ENCODE measurements at places on chromosomes 12 and 14.

DNA sequence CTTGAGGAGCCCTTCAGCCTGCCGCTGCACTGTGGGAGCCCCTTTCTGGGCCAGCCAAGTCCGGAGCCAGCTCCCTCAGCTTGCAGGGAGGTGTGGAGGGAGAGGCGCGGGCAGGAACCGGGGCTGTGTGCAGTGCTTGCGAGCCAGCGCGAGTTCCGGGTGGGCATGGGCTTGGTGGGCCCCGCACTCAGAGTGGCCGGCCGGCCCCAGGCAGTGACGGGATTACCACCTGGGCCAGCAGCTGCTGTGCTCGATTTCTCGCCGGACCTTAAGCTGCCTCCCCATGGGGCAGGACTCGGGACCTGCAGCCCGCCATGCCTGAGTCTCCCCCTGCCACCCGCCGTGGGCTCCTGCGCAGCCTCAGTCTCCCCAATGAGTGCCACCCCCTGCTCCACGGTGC lies 116.9 kb downstream of the PAWR start:
- DNase-seq: no peak

DNA sequence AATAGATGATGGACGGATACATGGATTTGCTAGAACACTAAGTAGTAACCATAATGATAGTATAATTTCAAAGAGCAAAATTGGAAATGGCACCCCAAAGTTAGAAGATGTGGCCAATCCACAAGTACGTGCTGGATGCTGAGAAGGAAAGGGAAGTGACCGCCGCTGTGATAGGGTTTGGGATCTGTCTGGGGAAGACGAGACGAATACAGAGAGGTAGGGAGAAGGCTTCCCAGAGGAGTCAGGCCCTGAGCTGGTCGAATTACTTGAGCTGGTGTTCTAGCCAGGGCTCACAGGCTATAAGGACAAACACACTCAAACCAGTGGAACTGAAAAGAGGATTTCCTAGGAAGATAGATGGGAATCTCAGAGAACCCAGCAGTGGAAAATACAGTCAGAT lies 9.4 kb upstream of the ACVR1B start:
- DNase-seq: no peak

GRCh38 chr12:68162374-68162773 lies 2.8 kb upstream of the IFNG start:
- DNase-seq: no peak

GRCh38 chr12:65168681-65169319 lies 583 bp upstream of the LEMD3 start:
- no peak for DNase-seq

- DNase-seq: no peak
Observed at GRCh38 chr12:91144053-91144452, 32.8 kb upstream of the LUM start.

DNA sequence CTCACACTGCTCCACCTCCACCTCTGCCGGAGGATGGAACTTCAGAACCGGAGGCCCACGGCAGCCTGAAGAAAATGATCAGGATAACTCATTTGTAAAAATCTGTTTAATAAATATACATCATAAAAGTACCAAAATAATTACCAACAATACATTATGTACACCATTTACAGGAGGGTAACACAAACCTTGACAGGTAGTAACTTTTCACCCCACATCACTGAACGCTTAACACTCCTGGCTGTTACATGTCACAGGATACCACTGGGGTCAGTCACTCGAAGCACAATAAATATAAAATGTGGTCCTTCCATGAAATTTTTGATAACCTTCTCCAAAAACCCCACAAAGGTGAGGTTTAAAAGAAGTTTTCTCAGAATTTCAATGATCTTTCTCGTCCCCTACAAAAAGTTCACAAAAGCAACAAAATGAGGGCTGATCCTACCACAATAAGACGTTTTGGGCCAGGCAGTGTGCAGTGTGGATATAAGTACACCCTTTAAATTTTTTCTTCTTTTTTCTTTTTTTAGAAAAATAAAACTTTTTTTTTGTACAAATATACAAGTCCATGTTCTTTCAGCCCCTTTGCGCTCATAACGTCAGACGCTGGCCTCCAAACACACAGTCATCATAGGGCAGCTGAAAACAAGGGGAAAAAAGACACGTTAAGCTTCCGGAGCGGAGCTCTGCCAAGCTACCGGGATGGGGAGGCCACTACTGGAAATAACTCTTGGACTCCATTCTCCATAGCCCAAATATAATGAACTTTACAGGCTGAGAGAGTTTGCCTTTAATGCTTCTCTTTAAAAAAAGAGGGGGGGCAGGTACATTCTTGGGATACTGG lies 2.9 kb downstream of the NFKBIA start:
- DNase-seq: no peak

DNA sequence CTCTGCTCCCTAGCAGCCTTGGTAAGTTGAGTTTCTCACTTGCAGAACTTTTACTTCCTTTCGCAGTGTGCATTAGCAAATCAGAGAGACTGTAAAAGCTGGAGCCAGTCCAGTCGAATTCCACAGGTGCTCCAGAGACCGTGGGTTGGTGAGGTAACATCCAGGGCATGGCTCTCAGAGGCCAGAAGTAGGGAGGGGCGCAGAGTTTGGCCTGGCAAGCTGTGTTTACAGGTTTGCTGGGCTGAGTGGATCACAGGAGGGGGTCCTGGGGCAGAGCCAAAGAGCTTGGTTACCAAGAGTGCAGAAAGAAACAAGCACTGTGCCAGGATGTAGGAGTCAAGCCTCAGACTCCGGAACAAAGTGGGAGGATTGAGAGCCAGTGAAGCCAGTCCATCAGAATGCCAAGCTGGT lies 10.2 kb upstream of the BHLHE41 start:
- no peak for DNase-seq

GRCh38 chr12:121774968-121775474 lies 18.5 kb downstream of the RHOF start:
- no peak for DNase-seq

DNA sequence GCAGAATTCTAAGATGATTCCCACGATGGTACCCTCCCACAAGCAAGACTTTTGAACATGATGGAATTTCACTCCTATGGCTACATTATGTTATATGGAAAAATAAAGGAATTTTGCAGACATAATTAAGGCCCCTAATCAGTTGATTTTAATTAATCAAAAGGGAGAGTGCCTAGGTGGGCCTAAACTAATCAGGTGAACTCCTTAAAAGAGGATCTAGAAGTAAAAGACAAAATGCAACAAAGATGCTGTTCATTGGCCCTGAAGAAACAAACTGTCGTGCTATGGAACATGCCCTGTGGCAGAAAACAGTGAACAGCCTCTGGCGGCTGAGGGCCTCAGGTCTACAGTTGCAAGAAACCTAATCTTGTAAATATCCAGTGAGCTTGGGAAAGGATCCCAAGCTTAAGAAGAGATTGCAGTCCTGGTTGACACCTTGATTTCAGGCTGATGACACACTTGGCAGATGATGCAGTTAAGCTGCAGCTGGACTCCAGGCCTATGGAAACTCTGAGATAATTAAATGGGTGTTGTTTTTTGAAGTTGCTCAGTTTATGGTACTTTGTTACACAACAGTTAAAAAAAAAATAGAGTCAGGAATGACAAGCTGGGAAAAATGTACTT lies 13.8 kb downstream of the TMCC3 start:
- no peak for DNase-seq

- DNase-seq: no peak
Observed at GRCh38 chr14:96623676-96624484, 121.7 kb downstream of the PAPOLA start.

GRCh38 chr12:16568873-16569272 lies 37.1 kb downstream of the LMO3 start:
- DNase-seq: no peak

- no peak for DNase-seq
Observed at GRCh38 chr12:30691122-30691879, 4.4 kb downstream of the IPO8 start.

- no peak for DNase-seq
Observed at GRCh38 chr14:32514236-32514635, 185.1 kb downstream of the AKAP6 start.

DNA sequence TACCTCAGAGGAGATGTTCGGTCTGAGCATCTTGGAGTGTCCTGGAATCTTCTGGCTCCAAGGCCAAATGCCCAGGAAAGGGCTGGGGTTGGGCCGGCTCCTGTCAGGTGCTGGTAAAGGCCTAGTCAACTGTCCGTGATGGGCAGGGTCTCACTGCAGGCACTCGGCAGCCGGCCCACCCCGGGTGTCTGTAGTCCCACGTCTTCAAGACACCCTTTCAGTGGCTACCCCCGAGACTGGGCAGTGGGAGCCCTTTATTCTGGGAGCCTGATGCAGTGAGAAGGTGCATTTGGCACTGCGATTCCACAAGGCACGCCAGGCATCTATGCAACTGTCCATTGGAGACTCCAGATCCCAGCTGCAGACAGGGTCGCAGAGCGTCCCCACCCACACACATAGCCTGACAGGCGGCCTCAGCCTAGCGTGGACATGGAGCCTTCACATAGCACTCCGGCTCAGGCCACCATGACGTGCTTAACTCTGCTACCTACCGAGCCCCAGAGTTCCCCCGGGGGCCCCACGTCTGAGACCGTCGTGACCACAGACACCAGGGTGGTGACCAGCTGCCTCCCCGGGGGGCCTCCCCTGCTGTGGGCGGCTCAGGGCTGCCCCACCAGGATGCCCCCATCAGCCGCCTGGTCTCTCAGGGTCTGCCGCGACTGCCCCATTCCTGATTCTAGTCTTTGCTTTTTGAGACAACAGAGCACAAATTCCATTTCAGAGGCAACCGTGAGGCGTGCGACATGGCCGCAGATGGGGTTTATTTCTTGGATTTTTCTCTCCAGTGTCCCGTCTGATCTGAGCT lies 331.8 kb upstream of the SFSWAP start:
- no peak for DNase-seq

- no peak for DNase-seq
Observed at GRCh38 chr12:119012179-119012578, 30.8 kb downstream of the SRRM4 start.

GRCh38 chr12:102534899-102535298 lies 54.5 kb upstream of the IGF1 start:
- DNase-seq: no peak

DNA sequence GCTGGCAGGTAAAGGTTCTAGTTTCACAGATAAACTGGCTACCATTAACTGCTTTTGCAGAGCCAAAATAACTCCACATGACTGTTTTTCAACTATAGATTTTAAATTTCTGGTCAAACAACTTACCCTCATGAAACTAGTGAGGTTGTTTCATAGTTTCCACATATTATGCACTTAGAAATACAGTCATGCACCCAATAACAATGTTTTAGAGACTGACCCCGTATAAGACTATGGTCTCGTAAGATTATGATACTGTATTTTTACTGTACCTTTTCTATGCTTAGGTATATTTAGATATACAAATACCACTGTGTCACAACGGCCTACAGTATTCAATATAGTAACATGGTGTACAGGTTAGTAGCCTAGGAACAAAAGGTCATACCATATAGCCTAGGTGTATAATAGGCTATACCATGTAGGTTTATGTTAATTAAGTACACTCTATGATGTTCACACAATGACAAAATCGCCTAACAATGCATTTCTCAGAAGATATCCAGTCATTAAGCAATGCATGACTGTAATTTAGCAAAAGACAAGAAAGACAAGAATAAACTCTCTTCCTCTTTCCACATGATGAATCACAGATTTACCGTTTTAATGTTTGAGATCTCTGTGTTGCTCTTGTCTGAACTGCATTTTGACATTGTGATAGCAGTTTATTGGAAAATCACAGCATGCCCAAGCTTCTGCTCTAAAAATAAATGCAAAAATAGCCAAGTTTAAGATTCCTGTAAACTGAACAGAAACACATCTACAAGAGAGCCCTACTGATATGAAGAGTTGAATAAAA lies 17.1 kb downstream of the DICER1 start:
- no peak for DNase-seq

Data from cortex of kidney (tissue), 1 donor.